ENCODE measurements at places on chromosomes 6 and 20.
A peak's percentile ranks its signal among the peaks of the same experiment; 100 is the strongest.

GRCh38 chr20:891058-891705 is 25.0 kb downstream of the ANGPT4 start:
- DNase-seq: no peak

DNA sequence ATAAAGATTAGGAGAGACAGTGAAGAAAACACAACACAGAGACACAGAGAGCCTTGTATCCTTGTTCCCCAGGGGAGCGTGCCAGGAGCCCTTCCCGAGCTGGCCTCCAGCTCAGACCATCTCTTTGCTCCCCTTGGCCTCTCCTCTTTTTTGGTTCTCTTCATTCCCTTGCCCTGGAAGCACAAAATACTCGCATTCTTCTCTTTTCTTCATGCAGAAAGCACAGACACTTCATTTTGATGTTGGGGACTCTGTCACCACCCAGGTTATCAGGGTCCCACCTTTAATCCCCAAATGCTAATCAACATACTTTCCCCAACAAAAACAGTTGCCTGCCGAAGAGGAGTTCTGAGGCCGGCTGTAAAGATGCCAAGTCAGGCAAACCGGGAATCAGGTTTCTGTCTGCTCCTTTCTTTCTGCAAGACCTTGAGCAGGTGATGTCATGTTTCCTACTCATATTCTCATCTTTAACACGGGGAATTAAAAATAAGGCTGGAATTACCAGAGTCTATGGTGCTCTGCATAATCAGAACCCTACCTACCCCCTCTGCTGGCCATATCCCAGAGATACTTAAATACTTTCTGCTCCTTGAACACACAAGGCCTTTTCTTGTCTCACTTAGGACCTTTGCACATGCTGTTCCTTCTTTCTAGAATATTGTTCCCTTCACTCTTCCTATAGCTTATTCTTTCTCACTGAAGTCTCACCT is 21.7 kb downstream of the TGM6 start:
- DNase-seq: peak; percentile 87

DNA sequence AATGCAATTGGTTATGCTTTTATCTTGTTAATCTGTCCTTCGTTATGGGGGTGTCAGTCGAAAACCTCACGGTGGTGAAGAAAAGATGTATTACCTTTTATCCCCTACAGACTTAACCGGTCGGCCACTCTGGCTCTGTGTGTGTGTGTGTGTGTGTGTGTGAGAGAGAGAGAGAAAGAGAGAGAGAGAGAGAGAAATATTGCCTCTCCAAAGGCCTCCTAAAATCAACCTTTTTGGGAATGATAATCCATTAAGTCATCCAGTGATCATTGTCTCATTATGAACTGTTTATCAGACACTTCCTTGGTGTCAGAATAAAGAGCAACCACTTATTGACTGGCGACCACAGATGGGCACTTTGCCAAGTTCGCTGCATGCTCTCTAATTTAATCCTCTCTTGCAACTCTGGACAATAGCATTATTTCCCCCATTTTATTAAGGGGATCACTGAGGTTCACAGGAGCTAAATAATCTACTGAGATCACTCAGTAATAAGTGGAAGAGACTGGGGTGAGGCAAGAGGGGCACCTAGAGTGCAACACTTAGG is 30.7 kb downstream of the SLC35D3 start:
- no peak for DNase-seq

- DNase-seq: no peak
Measured at GRCh38 chr6:43489277-43490072, 12.1 kb downstream of the TJAP1 start.

DNA sequence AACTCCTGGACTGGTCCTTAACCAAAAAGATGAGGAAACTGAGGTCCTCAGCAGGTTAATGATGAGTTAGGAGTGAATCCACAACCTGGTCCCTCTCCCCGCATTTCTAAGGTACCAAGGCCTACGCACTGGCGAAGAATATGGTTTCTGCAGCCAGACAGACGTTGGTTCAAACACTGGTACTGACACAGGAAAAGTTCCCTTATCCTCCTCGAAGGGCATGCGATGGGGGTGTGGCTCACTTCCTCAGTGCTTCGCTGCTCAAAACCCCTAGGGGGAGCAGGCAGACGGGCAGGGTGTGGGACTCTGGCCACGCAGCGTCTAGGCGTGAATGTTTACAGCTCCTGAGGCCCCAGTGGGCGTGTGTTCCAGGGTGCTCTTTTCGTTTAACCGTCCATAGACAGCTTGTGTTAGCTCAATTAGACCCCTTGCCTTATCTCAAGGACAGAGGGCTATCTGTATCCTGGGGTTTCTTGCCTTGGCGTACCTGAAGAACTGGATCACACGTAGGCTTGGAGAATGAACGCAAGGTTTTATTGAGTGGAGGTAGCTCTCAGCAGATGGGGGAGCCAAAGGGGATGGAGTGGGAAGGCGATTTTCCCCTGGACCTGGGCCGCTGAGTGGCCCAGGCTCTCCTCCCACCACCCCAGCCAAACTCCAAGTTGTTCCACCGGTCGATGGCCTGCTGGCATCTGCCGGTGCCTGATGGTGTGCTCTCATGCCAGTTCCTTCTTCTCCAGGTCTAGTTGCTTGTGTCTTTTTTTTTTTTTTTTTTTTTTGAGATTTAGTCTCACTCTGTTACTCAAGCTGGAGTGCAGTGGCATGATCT is 31.8 kb upstream of the PTPN1 start:
- peak; percentile 53 for DNase-seq

- no peak for DNase-seq
Measured at GRCh38 chr20:12825226-12825595, 183.6 kb upstream of the SPTLC3 start.

Data from bronchial epithelial cell (primary cell).